Effector memory CD8-positive, alpha-beta T cell (primary cell): ENCODE measurements at places on chromosomes 2 and 18.

GRCh38 chr2:60351321-60351720 lies 202.1 kb downstream of the BCL11A start:
- no peak for DNase-seq

DNA sequence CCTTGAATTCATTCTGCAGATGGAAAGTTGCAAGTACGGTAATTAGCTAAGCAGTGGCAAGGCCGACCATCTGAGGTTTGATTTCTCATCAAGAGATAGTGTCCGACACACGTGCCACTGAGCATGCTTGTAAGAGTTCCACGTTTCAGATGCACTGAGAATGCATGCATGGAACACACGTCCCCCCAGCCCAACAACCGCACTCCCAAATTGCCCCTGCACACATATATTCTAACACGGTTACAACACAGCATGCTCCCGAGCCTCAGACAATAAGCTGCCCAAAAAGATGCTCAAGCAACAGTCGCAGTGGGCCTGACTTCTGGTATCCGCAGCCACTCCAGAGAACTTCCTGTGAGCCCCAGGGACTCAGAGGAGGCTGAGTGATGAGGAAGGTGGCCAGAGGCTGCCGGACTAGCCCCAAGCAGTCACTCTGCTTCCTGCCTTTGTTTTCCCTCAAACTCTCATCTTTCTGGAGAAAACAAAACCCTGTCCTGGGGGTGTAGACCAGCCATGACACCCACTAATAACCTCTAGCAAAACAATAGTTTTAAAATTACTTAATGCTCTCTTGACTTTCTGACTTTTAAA lies 204.0 kb downstream of the TGIF1 start:
- no peak for DNase-seq

DNA sequence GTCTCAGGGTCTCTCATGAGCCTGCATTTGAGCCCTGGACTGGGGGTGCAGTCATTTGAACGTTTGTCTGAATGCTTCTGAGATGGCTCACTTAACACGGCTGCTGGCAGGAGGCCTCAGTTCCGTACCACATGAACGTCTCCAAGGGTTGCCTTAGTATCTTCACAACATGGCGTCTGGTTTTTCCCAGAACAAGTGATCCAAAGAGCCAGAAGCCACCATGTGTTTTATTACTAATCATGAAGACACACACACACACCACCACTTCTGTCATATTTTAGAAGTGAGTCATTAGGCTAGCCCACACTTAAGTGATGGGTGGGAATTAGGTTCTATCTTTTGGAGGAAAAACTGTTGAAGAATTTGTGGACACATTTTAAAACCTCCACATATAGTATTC lies 15.0 kb upstream of the MYO1B start:
- DNase-seq, result no peak

GRCh38 chr2:26721115-26722032 lies 28.9 kb downstream of the KCNK3 start:
- no peak for DNase-seq
